AG04450 (cell line): ENCODE measurements at places on chromosomes 16 and 17.

DNA sequence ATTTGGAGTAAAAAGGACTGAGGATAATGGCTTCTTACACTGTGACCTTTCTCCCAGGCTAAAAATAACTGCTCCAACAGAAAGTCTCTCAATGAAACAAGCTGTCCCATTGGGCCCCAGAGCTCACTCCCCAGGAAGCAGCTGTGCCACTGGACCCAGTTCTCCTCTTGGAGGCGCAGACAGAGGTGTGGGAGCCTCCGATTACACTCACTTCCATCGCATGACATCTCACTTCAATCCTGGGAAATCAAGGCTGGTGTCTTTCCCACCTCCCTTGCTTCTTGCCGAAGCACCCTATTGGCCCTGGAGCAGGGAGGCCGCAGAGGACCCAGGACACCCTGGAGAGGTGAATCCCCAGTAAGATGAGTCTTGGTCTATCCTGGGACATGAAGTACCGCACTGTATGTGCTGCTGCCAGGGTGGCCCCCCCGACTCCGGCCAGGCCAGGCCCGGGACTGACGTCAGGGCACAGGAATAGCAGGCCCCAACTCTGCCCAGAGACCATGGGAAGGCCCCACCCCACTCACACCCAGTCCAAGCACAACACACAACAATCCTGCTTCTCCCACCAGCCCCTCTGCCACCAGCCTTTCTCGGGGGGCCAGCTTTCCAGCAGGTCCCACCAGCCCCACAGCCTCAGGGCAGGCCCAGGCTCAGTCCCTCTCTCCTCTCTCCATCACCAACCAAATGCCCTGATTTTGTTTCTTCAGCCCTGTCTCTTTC, 29.5 kb downstream of the SRL start:
- no peak for DNase-seq

DNA sequence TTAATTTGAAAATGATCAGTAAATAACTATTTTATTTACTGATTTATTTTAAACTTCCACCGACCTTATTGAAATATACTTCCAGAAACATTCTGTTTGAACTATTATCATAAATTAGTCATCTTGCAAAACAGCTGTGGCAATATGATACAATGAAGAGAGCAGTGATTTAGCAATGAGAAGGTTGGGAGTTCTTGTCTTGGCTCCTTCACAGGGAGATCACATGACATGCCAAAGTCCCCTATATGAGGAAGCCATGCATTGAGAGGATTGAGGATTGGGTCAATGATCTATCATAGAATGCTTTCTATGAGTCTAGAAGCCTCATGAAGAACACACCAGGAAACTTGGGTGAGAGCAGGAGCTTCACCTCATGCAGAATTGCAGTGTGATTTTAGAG, 222.7 kb downstream of the LGALS9B start:
- DNase-seq = no peak

GRCh38 chr17:77449373-77449907, 308.7 kb downstream of the SEC14L1 start:
- no peak for DNase-seq

GRCh38 chr16:2473999-2474876, 689 bp upstream of the TBC1D24 start:
- no peak for DNase-seq

- DNase-seq = no peak
Observed at GRCh38 chr17:28724500-28725165, 1.4 kb downstream of the TLCD1 start.

- DNase-seq = no peak
Observed at GRCh38 chr16:68374961-68375660, 64.3 kb downstream of the PRMT7 start.

DNA sequence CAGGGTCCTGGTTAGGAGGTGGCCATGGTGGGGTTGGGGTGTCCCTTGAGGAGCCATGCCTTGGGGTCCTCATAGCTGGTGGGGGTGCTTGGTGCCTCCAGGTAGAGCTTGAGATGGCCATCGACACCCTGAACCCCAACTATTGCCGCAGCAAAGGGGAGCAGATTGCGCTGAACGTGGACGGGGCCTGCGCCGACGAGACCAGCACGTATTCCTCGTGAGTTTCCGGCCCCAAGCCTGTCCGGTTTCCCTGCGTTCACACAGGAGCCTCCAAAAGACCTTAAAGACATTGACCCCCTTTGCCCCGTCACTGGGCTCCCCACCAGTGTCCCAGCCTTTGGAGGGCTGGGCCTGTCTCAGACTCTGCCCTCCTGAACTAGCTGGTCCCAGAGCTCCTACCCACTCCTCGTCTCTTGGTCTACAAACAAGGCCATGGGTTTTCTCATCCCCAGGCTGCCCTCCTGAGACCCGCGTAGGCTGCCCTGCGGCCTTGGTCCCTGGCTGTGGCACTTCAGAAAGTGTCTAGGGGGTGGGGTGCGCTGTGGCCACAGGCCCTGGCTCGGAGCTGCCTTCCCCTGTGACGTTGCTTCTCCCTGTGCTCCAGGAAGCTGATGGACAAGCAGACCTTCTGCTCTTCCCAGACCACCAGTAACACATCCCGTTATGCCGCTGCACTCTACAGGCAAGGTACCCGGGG, 11.8 kb downstream of the POLR3E start:
- no peak for DNase-seq

GRCh38 chr17:8162997-8163977, 539 bp upstream of the VAMP2 start:
- DNase-seq = no peak

- DNase-seq = no peak
Observed at GRCh38 chr17:17668775-17669579, 12.3 kb upstream of the RAI1 start.

- no peak for DNase-seq
Observed at GRCh38 chr17:65656390-65657250, 95.2 kb upstream of the AXIN2 start.
